ENCODE measurements at places on chromosomes 5 and 9. TPM values are rescaled to one million over a fixed set of nuclear protein-coding genes. Genes with fewer than 3 reads are reported as not detected.

DNA sequence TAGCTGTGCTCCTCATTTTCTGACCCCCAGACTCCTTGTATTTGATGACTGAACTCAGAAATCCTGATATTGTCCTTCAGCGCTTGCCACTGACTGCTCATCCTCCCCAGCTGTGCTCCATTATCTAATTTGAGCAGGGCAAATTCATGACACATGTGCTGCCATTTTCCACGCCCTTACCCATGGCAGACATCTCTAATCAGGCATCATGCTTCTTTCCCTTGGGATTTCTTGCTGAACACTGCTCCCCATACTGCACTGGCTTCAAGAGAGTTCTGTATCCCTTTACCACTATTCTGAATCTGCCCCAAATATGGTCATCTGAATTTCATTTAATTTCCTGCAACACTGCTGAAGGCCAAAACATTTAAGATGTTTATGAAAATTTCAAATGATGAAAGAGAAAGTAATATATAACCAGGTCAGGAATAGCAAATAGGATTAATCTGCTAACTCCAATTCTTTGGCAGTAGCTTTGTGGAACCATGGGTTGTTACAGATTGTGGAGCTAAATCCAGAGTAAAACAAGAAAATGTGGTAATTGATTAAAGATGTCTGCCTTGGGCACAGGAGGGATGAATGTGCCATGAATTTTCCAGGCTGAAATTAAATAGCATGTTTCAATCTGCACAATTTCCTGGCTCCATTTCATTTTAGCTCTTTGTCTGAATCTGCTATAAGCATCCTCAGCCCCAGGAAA is 93.6 kb downstream of the CYFIP2 start:
- no peak for DNase-seq

SPINK6 gene
- not detected for total RNA-seq

GRCh38 chr5:83654427-83654994 is 66.1 kb downstream of the HAPLN1 start:
- DNase-seq, result no peak

AFAP1L1 gene
- total RNA-seq, result 15.2 TPM

DOCK8 gene
- total RNA-seq, result 1.4 TPM

GRCh38 chr5:423626-424261 is 19.2 kb upstream of the EXOC3 start:
- DNase-seq, result no peak

CHSY3 gene
- not detected for total RNA-seq

PDE6A gene
- total RNA-seq, result 0.33 TPM
